ENCODE measurements at places on chromosomes 5 and 9.

DNA sequence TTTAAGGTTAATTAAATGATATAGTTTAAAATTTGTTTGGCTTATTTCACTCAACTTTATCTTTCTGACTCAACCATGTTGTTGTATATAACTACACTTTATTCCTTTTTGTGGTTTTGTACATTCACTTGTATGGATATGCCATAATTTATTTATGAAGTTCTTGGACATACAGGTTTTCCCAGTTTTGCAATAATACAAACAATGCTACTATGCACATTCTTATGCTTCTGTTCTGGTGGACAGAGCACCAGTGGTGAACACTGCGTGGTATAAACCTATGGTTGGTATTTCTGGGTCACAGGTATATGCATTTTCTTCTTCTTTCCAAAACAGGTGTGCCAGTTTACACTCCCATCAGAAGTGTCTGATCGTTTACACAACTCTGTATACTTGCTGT, 35.7 kb upstream of the TRIM14 start:
- no peak for DNase-seq

DNA sequence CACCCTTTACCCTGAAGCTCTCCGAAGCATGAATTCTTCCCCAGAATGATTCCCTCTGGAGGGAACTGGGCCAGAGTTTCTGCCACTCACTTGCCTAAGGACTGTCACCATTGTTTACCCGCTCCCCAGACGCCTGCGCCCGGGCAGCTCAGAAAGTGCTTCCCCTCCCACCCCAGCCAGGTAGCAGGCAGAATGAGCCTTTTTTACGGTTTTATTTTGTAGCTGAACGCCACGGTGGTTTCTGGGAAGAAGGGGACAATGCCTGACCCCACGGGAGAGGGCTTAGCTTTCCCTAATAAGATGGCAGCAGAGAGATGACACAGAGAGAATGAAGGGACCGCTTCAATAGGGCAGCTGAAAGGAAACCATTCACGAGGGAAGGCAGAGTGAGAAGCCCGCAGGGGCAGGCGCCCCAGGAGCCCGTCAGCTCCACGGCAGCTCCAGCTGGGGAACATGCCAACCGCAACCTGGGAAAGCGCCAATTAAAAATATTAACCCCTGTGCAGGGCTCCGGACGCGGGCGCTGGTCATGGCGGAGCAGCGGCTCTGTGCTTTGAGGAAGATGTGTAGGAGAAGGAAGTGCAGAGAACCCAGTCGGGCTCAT, 20.4 kb upstream of the NTNG2 start:
- DNase-seq, result peak; percentile 17

DNA sequence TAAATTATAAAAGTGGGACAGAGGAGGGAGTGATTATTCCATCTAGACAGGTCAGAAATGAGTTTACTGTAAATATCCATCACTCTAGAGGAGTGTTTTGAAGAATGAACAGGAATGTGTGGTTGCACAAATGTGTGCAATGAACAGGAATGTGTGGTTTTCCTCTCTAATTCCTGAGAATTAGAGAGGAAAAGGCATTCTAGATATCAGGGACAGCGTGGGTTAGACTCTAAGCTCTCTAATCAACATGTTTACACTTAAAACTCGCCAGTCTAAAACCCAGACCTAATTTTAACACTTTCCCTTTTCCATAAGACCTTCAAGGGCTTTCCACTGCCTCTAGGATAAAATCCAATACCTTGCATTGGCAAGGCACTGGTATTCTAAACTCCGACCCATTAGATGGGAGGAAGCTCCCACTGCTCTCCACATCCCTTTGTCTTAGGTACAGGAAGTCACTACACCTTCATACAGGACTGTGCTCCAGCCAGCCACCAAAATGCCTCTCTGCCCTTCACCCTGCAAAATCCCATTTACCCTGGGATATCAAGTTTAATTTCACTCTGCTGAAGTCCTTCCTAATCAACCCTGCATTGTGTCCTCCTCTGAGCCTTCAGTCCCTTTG, 67.9 kb downstream of the NFIB start:
- peak; percentile 53 for DNase-seq

- no peak for DNase-seq
Observed at GRCh38 chr5:164577742-164578141, 1072.3 kb downstream of the MAT2B start.

- no peak for DNase-seq
Observed at GRCh38 chr9:13027879-13028278, 251.6 kb downstream of the MPDZ start.

GRCh38 chr5:149362541-149362940, 4.7 kb downstream of the PCYOX1L start:
- no peak for DNase-seq

DNA sequence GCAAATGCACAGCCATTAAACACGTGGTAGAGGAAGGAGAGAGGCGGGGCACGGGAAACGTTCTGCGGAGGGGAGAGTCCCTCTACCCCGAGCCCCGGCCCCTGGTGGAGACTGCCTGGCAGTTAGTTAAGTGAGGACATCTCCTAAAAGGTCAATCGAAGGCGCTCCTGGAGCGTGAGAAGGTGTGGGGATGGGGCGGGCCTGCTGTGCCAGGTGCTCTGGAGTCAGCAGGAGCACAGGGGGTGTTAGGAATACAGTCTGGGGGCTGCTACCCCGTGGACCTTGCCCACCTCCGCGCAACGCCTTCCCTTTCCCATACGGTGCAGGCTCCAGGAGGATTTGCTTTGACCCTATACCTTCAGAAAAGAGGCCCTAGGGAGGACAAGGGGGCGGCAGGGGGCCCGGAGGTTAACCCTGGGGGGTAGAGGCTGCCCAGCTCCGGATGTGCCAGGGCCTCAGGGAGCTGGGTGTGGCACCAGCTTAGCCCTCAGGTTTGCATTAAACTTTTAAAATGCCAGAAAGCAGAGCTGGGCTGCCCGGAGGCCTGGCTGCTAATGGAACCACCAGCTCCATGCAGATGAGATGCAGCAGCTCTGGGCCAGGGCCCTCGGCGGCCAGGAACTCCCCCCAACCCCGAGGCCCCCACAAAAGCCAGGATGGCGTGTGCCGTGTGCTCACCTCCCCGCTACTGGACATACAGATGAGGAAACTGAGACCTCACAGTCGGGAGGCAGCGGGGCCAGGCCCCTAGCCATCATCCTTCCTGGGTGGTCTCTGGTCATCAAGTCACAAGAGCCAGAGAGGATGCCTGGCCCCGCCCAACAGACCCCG, 39.2 kb downstream of the NACC2 start:
- DNase-seq, result no peak

GRCh38 chr9:91157883-91158282, 203.8 kb downstream of the AUH start:
- DNase-seq, result no peak

DNA sequence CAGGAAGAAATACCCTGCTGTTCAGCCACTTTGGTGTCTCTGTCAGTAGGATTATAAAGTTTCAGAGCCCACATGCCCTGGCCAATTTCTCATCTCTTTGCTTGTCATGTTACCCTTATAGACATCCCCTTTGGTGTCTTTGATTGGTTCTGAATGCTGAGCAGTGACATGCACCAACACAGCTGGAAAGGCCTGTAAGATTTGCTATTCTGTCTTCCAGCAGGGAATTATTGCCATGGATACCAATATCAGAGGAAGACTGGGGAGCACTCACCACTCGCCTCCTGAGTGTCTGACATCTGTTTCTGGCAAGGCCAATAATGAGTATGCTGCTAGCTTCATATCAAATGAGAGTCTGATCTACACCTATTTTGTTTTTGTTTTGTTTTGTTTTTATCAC, 34.4 kb downstream of the RAB3C start:
- DNase-seq, result no peak

- DNase-seq, result no peak
Observed at GRCh38 chr5:56025151-56025885, 30.6 kb upstream of the IL6ST start.

DNA sequence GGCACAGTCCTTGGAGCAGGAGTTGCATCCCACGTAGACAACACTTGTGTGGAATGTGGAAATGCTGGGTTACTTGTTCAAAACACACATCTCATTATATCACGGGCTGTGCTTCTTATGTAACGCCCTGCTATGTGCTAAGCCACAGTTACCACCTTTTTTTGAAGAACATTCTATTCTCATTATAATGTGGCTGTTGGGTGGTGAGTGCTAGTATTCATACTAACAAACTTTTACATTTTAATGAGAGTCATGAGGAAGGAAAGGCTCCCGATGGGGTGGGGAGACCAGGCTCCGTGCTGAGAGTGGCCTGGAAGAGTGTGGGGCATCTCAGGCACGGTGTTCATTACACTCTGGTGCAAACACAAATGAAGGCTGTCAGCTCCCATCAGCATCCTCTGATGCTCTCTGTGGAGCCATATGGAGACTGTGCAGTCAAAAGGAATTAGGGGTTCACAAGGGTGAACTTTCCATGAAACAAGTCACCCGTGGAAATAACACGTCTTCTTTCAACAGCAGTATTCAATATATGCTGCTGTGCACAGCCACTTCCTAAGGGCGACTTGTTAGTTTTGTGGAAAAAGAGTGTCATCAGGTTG, 153.1 kb upstream of the RAPGEF1 start:
- no peak for DNase-seq

DNA sequence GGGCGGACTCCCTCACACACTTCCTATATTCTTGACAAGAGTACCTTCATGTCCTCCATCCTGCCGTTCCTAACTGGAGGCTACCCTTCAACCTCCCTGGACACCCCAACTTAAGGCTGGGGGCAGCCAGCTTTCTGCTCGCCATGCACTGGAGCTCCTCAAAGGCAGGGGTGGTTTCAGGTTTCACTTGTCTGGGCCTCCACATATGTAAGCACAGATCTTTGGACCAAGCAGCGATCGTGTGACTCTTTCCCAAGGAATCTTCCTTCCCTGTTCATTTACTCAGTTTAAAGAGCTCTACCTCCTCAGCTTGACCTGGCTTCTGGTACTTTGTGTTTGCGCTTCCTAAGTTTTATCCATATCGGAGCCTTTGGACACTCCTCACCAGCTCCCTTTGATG, 34.2 kb upstream of the TRPC7 start:
- no peak for DNase-seq

DNA sequence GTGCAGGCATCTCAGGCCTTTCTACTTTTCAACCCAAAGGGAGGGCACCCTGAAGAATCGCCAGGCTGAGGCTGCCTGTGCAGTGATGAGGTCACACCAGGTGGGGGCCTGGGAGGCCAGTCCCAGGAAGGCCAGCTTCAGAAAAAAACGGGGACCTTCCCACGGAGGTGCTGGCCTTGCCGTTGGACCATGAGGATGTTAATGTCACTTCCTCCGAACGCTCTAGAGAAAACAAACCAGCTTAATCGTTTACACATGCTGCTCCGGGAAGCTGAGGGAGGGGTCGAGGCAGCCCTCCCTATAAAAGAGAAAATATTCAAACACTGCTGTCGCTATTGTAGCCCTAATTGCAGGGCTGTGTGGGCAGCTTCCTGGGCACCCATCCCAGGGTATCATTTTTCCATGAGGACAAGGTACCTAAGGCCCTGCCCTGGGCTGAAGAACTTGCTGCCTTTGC, 27.0 kb downstream of the PTGES start:
- no peak for DNase-seq

GRCh38 chr5:9601055-9601739, 29.0 kb downstream of the TAS2R1 start:
- DNase-seq, result no peak

- DNase-seq, result no peak
Observed at GRCh38 chr5:171421331-171422262, 2.1 kb downstream of the FGF18 start.

DNA sequence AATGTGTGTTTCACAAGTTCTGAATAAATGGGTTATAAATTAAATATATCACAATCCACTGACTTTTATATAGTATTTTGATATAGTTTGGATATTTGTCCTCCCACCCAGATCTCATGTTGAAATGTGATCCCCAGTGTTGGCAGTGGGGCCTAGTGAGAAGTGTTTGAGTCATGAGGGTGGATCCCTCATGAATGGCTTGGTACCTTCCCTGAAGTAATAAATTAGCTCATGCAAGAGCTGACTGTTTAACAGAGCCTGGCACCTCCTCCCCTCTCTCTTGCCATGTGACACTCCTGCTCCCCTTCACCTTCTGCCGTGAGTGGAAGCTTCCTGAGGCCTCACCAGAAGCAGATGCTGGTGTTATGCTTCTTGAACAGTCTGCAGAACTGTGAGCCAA, 127.9 kb upstream of the PALM2AKAP2 start:
- DNase-seq, result peak; percentile 50

DNA sequence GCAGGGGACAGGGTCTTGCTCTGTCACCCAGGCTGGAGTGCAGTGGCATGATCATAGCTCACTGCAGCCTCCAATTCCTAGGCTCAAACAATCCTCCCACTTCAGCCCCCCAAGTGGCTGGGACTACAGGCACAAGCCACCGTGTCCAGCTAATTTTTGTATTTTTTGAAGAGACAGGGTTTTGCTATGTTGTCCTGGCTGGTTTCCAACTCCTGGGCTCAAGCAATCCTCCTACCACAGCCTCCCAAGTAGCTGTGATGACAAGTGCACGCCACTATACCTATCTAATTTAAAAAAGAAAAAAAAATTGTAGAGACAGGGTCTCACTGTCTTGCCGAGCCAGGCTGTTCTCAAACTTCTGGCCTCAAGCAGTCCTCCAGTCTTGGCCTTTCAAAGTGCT, 31.6 kb upstream of the LECT2 start:
- DNase-seq, result no peak

DNA sequence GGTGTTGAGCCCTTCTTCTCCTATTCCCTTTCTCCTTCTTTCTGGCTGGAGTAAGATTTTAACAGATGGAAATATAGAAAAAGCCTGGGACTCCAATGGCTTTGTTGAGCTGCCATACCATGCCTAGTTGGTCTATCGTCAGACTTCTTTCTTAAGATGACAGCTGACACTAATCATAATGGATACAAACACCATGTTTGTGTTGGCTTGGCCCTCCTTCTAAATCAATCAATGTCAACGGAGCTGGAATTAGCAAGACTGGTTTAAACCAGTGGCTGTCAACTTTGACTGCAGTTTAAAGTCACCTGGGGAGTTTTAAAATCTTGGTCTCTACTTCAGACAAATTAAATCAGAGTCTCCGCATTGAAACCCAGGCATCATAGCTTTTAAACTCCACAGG, 264.5 kb upstream of the PRR16 start:
- no peak for DNase-seq

DNA sequence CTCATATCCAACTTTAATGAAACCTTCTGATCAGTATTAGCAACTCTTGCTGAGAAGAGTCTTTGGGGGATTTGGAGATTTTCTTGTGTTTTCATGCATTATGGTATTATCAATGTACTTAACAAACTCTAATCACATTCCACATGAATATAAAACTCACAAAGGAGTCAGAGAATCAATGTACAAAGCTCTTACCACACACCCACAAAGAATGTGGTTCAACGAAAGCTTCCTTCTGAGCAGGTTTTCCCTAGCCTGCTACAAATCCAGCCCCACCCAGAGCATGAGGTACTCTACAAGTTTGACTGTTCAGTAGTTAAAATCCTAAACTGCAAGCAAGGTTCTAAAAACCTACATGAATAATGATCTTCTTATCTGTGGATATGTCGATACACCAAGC, 210.1 kb downstream of the TARS1 start:
- DNase-seq, result peak; percentile 45

DNA sequence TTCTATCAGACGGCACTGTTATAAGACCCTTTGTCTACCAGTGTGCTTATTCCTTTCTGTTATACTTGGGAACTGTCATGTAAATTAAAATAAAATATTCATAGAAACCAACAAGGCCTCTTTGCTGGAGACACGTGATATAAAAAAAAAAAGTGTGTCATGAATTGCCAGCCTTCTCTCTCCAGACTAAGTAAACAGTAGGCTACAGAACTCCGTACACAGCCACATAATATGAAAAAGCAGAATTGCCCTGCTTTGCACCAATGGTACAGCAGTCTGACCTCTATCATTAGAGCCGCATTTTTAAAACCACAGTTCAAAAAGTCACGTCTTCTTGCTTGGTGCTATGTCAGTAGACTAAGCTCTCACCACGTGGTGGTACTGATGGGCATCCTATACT, 231.3 kb downstream of the SEMA5A start:
- DNase-seq, result no peak
